Activated T-cell treated with anti-CD3 and anti-CD28 coated beads, Interleukin-2, amount 50 U/mL, for 4 hours (primary cell): ENCODE measurements at places on chromosomes 12 and 14. TPM values are rescaled to one million over a fixed set of nuclear protein-coding genes. Genes with fewer than 3 reads are reported as not detected.

The CCDC177 gene
- not detected for total RNA-seq

The GDF3 gene
- total RNA-seq = not detected

The FLRT2 gene
- total RNA-seq = 0.18 TPM

The GSKIP gene
- total RNA-seq = 17.9 TPM

The SLC41A2 gene
- 8.3 TPM for total RNA-seq

The BIN2 gene
- total RNA-seq = 20.9 TPM

The NCKAP5L gene
- 6.3 TPM for total RNA-seq
